ENCODE measurements at places on chromosomes 3 and 15.

DNA sequence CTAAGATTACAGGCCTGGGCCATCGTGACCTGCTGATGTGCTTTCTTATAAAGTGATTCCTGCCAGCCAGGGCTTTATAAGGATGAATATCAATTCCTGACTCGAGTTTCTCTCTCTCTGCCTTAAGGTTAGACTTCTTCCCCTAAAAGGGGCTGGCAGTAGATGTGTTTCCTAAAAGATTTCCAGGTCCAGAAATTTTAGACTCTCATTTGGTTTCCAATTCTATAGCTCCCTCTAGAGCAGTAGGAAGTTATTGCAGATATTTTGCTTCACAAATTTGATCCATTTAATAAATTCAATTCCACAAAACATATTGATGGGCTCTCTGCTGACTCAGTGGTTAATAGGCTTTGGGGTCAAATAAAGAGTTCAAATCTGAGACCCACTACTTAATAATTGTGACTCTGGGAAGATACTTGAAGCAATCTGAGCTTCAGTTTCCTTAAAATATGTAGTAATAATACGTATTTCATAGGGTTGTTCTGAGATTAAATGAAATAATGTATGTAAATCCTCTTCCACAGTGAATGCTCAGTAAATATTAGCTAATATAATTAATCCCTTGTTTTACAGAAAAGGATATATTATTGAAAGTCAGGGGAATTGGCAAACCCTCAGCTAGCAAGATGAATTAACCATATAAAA, 2.1 kb downstream of the TRIM69 start:
- peak; percentile 5 for DNase-seq

DNA sequence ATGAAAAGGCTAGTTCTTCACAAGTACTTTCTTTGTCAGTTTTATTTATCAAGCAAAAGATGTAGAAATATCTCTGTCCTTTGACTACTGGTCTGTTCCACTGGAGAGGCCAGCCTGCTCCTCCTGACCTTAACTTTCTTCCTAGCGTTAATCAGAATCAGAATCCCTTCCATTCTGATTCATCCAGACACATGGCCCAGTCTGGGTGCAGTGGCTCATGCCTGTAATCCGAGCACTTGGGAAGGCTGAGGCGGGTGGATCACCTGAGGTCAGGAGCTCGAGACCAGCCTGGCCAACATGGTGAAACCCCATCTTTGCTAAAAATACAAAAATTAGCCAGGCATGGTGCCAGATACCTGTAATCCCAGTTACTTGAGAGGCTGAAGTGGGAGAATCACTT, 32.0 kb upstream of the MANF start:
- no peak for DNase-seq

DNA sequence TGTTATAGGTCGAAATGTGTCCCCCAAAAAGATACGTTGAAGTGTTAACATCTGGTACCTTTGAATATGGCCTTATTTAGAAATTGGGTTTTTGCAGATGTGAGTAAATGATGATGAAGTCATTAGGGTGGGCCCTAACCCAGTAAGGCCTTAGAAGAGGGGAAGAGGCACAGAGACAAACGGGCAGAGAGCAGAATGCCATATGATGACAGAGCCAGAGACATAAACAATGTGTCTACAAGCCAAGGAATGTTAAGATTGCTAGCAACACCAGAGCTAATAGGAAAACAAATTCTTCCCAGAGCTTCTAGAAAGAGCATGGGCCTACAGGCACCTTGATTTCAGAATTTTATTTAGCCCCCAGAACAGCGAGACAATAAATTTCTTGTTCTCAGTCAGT, 693.1 kb upstream of the NECTIN3 start:
- no peak for DNase-seq

DNA sequence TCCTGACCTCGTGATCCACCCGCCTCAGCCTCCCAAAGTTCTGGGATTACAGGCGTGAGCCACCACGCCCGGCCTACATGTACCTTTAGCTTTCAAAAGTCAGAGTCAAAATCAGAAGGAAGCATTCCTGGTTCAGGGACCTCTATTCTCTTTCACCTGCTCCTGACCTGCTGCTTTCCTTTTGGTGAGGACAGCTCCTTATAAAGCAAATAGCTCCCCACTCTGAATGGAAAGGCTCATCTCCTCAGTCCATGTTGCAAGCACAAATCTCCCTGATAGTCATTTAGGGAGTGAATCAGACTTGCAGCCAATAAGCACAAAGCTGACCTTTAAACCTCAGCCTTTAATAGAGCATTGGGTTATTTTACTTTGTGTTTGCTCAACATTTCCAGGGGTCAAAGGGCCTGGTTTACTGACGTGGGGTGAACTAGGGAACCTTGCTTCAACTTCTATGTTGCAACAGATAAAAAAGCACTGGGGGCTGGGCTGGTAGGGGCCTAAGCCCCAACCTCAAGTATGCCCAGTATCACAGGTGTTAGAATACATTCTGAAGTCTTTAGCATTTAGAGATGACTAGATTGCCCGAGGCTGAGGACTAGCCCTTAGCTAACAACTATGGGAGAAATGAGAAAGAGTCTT, 43.1 kb downstream of the THRB start:
- no peak for DNase-seq

DNA sequence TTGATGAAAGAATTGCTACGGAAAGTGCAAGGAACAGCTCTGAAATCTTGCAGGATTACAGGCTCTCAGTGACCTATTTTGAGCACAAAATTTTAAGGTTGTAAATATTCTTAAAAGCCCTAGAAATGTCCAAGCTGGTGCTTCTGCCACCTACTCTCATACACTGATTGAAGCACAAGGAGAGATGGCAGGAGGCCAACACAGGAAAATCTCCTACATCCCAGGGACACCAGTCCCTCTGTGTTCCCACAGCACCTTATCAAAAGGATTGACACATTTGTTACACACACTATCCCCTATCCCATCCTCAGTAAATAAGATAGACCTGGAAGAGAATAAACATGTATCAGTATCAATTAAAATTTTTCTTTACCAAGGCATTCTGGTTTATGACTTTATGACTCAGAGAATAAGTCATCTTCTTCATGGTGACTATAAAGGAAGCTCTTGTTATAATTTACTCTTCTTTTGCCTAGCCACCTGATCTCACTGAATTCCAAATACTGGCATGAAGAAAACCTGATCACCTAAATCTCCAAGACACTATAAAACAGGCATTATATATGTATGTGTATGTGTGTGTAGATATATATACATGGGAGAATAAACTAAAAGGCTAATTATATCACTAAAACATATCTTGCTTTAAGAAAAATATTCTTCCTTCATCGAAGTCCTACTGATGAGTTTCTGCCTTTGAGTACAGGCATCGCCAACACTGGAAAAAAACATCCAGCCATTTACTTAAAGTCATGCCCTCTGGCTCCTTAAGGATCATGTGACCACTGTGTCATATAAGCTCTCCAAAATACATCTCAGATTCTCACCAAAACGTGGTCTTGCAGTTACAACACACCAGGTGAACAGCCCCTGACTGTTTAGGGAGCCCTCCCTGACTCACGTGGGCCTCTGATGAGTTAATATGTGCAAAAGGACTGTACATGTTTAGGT, 208.1 kb upstream of the NR2F2 start:
- DNase-seq: no peak

- no peak for DNase-seq
Observed at GRCh38 chr15:31465083-31465955, 138.7 kb downstream of the KLF13 start.

DNA sequence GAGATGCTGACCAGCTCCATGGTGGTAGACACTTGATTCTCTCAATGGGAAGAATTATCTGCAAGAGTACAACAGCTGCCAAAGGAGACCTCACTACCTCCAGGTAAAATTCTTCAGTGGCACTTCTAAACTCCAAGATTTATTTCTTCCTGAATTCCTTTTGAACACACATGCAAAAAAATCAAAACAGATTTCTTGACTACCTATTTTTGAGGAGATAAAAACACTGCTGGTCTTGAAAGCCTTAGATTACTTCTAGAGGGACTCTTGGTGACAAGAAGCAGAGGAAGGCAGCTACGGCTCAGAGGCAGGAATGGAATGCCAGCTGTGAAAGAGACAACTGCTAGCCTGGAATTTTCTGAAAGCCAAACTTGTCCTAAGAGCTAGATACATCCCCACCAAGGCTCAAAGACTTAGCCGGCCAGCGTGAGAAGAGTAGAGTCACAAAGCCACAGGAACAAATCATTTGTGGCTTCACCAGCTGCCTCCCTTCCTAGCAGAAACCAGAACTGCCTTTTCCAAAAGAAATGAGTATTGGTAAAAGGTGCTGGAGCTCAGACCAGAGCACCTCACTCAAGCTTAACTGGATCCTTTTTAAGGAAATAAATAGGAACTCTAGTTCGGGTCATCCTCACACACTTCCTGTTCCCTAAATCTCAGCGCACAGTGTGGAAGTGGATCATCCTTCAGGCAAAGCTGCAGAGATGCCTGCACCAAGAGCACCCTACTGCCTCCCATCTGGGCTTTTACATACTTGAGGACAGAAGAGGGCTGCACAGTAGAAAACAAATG, 32.6 kb downstream of the CLK3 start:
- no peak for DNase-seq

GRCh38 chr3:108099244-108099643, 8.4 kb upstream of the CD47 start:
- DNase-seq: no peak

- no peak for DNase-seq
Observed at GRCh38 chr3:126111126-126111551, 27.2 kb upstream of the SLC41A3 start.

GRCh38 chr3:42505849-42506410, 3.5 kb downstream of the VIPR1 start:
- no peak for DNase-seq

GRCh38 chr15:76160426-76161152, 100.8 kb downstream of the TMEM266 start:
- DNase-seq: no peak

- DNase-seq: no peak
Observed at GRCh38 chr3:191963182-191963581, 502.2 kb downstream of the PYDC2 start.

DNA sequence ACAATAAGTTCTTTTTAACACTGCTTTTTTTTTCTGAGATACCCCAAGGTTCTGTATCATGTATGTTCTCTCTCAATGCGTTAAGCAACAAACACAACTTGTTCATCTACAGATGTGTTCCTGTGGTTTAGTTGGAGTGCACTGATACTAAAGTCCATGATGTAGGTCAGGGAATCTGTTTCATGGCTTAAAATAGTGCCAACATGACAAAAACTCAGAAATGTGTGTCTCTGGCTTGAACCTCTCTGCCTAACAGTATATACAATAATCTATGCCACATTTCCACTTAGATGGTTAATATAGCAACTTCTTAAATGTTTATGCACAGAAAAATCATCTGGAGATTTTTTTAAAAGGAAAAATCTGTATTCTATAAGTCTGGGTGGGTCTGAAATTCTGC, 51.1 kb downstream of the TM4SF18 start:
- DNase-seq: no peak
